ENCODE measurements at places on chromosomes 16 and 17.

DNA sequence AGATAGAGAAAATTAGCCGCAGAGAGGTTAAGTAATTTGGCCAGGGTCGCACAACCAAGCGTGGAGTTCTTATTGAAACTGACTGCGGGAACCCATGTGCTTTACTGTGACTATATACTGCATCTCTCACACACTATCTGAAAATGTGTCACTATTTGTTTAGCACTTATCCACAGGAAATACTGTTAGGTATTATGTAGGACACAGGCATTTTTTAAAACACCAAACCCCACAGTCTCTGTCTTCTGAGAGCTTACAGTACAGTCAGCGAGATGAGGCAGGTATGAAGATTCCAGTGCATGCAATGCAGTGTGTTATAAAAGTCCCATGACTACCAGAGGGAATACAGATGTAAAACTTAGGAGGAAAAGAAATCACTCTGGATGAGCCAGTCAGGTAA, 11.3 kb downstream of the RBL2 start:
- no peak for DNase-seq

- no peak for DNase-seq
Observed at GRCh38 chr16:52069866-52070265, 477.1 kb downstream of the TOX3 start.

DNA sequence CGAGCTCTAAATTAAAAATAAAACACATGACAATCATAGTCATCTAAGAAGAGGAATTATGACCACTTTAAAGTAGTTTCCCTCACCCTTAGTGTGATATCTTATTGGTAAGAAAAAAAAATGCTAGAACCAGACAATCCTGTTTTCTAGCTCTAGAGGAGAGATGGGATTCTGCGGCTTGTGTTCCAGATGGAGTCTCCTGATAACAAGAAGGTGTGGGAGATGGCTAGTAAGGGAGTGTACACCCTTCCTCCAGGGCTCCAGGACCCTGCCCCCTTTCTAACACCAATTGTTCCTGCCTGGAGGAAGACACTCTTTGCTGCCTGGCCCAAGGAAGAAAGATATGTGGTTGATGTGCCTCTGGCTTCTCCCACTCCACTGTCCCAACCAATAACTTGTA, 68.8 kb upstream of the FBXO47 start:
- no peak for DNase-seq

- DNase-seq: no peak
Observed at GRCh38 chr17:79741751-79742588, 11.2 kb downstream of the ENPP7 start.

- DNase-seq: no peak
Observed at GRCh38 chr16:87584271-87584670, 18.0 kb upstream of the JPH3 start.

GRCh38 chr16:9953908-9954570, 228.2 kb downstream of the GRIN2A start:
- DNase-seq: no peak

DNA sequence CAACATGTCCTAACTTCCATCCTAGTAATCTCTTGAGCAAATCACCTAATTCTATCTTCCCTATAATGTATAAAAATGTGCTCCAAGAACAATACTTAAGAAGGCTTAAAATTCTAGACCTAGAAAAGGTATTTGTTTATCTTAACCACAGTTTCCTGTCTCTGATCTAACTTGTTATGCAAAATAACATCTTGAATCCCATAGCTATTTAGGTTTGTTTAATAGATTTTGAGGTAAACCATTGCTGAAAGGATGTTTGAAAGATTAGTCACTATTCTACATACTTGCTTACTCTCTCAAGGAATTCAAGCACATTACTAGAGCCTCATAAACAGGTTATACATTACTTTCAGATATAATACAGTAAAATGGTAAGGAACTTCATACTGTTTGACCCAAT, 13.0 kb downstream of the CA10 start:
- DNase-seq: peak; percentile 60

GRCh38 chr16:81729451-81729850, 49.6 kb upstream of the PLCG2 start:
- no peak for DNase-seq

GRCh38 chr16:27237219-27238015, 31.2 kb downstream of the NSMCE1 start:
- DNase-seq: no peak

DNA sequence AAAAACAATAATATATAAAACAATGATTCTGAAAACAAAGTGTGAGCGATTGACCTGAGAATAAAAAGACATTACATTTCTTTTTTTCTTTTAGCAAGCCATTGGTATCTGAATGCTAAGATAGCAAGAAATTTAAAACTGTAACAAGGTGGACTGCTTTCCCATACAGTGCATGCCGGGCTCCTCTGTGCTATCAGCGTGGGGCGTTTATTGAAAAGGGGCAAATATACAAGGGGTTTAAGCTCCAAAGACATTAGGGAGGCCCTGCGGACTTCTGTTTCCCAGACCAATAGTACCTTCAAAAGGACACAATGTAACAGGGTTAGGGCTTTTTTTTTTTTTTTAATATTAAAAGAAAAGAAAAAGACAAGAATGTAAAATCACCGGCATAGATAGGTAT, 261.3 kb downstream of the ZFHX3 start:
- DNase-seq: no peak

DNA sequence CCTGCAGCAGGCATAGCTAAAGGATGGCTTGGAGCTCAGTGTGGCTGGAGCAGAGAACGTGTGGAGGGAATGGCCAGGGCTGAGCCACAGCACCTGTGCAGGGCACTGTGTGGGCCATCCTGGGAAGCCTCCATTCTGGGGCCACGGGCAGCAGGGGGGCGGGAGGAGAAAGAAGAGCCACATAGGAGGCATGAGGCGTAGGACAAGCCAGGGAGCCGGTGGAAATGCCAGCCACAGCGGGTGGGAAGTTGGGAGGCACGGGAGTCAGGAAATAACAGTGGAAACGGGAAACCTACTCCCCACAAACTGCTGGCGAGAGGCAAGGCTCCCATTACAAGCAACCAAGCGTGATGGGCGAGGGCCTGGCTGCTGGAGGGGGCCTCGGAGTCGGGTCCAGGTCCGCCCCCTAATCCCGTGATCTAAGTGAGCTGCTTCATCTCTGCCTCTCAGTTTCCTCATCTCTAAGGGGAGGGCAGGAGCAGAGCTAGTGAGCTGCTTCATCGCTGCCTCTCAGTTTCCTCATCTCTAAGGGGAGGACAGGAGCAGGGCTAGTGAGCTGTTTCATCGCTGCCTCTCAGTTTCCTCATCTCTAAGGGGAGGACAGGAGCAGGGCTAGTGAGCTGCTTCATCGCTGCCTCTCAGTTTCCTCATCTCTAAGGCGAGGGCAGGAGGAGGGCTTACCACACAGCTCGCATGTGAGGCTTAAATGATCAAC, 104.9 kb downstream of the ADCY9 start:
- DNase-seq: no peak

DNA sequence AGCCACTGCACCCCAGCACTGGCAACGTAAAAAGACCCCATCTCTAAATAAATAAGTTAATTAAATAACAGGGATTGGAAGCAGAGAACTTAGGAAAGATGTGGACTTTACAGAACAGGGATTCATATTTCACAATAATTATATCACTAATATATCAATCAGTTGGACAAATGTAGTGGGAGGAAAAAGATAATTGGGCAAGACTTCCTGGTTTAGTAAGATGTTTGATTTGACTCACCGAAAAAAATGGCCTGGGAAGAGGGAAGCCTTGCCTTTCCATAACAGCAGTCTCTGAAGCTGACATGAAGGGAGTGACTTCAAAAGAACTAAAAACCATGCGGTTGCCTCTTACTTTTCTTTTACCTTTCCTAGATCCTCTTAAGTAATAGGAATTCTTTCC, 15.2 kb upstream of the C17orf78 start:
- DNase-seq: peak; percentile 59

DNA sequence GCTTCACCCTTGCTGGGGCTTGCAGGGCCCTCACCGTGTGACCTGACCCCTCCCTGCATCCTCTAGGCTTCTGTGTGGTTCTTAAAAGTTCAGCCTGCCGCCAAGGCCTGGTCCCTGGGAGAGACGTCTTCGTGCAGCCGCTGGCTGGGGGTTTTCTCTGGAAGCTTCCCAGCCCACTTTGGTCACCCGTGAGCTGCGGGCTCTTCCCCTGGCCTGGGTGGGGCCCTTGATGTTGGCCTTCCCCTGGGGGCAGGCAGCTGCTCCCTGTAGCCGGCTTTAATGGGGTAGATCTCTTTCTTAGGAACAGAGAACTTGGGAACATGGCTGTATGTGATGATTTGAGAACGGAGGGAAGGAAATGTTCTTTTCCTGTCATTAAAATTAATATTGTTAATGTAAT, 32.7 kb downstream of the ZNF750 start:
- DNase-seq: no peak

GRCh38 chr16:83603723-83604570, 203.8 kb upstream of the HSBP1 start:
- DNase-seq: no peak

DNA sequence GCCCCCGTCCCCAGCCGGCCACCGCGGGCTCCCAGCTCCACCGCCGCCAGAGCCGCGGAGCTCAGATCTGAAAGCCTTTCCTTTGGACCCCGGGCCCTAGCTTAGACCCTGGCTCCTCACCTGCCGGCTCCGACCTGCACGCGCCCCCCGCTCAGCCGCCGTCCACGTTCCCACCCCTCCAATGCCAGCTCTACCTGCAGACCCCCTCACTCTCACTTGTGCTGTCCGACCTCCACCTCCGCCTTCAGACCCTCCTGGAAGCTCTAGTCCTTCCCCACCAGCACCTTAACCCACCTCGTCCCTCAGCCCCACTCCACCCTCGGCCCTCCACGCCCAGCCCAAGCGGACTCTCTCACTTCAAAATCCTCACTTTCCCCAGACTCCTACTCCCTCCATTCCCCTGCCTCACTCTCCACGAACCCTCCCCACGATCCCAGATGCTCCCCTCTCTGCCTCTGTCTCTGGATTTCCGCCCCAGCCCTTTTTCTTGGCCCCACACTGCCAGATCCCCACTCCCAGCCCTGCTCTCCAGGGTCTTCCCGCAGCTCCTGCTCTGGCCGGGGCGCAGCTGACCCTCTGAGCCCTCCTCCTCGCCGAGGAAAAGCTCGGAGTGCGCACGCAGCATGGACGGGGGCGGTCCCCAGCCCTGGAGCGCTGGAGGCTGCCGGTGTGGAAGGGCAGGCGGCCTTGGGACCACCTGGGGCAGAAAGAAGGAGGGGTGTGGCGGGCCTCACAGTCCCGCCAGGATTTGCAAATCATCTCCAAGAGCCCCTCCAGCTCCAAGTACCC, at the start of gene TMEM114:
Gene TMEM114 (minus strand): TSS at position 612 of the 789 bp plus-strand sequence. CDS start 673 bp downstream, outside the sequence.
- DNase-seq: no peak

- DNase-seq: no peak
Observed at GRCh38 chr16:27154705-27155521, 48.4 kb upstream of the KDM8 start.

- DNase-seq: no peak
Observed at GRCh38 chr17:71383091-71383490, 737.7 kb upstream of the SOX9 start.
